ENCODE measurements at places on chromosomes 4 and X.

- DNase-seq: no peak
These were observed 74.6 kb downstream of the MXRA5 start for GRCh38 chrX:3271834-3272186.

DNA sequence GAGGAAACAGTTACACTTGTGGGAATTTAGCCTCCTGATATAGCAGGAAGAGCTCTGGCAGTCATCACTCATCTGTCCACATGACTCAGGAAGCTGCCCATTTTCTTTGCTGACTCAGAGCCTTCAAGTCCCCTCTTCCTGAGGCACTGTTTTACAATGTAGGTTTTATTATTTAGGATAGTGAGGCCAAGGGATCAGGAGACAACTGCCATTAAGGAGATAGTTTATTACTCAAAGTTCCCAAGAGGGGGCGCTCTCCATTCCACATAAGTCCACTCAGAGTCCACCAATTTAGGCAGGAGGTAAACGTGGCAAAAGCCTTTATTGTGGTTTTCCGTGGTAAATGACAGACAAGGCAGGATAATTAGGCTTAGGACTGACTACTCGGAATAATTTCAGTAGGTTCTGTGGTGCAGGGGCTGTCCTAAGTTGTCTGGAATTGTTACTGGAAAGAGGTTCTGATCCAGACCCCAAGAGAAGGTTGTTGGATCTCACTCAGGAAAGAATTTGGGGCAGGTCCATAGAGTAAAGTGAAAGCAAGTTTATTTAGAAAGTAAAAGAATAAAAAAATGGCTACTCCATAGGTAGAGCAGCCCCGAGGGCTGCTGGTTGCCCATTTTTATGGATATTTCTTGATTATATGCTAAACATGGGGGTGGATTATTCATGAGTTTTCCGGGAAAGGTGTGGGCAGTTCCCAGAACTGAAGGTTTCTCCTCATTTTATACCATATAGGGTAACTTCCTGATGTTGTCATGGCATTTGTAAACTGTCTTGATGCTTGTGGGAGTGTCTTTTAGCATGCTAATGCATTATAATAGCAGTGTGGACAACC is 96.0 kb upstream of the RAB40AL start:
- DNase-seq: no peak

DNA sequence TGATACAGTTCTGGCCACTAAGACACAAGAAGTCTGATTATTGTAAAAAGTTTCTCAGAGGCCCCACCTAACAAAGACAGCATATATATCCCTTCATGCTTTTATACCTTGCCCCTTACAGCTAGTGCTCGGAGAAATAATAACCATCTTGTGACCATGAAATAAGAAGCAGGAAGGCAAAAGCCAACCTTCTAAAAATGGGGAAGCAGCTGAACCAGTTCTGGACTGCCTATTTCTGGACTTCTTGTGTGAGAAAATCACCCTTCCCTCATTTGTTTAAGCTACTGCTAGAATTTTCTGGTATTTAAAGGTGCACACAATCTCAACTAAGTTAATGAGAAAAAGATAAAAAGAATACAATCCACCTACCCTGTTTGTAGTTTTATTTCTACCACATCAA is 87.5 kb downstream of the CNOT6L start:
- DNase-seq: no peak

GRCh38 chr4:3283483-3283882 is 9.3 kb upstream of the RGS12 start:
- DNase-seq: no peak

GRCh38 chrX:47618923-47619485 is 653 bp downstream of the SYN1 start:
- no peak for DNase-seq

DNA sequence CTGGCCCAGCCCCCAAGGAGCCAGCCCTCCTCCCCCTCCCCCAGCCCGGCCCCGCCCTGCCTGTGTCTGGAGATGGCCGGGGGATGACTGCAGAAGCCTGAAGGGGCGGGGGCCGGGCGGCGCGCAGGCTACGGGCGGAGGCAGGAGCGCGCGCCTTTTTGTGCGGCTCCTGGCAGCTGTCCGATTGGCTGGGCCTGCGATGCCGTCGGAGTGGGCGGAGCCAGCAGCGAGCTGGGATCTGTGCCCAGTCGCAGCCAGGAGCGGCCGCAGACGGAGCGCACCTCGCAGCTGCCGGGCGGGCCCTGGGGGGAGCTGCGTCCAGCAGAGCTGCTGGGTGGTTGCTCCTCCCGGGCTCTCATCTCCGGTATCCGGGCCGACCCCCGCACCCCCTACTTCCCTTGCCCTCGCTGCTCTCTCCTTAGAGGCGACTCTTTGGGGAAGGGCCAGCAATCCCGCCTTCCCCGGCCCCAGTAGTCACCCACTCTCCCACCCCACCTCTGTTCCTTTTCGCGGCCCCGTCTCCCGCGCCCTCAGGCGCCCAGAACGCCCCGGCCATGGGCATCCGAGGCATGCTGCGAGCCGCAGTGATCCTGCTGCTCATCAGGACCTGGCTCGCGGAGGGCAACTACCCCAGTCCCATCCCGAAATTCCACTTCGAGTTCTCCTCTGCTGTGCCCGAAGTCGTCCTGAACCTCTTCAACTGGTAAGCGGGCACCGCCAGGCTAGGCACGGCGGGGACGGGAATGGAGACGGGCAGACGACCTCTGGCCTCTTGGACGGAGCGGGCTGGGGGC is at the start of gene GABRQ:
Gene GABRQ (plus strand): TSS at position 247 of the 794 bp plus-strand sequence. CDS start 308 bp downstream, at position 555.
- no peak for DNase-seq

- DNase-seq: no peak
These were observed 78.0 kb downstream of the NAA11 start for GRCh38 chr4:79247695-79248394.

GRCh38 chrX:49756692-49757091 is 60.9 kb upstream of the PAGE1 start:
- DNase-seq: no peak

DNA sequence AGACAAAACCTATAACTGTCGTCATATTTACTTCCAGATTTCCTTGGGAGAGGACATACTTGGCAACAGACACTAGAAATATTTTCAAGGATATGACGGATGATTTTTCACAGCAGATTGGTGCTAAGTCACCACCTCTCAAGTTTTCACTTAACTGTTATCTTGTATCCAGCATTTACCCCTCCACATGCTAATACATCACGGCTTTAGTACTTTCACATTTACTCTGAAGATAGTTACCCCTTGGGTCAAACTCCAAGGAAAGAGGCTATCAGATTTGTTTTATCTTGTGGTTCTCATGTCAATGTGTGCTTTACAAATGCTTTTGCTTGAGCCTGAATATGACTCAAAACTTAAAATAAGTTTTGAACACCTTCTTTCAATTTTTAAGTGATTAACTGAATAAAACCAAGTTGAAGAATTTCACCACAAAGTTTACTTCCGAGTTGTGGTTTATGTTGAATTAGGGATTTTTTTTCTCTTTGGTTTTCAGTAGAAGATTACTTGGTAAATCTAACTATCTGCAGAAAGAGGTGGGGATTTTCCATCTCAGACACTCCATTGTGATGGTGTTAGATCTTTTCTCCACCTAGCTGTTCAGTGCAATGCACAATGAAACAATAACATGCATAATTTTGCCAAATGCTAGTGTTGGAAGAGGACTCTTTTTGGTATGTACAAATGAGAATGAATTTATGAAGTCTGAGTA is 75.4 kb upstream of the FAT1 start:
- no peak for DNase-seq

DNA sequence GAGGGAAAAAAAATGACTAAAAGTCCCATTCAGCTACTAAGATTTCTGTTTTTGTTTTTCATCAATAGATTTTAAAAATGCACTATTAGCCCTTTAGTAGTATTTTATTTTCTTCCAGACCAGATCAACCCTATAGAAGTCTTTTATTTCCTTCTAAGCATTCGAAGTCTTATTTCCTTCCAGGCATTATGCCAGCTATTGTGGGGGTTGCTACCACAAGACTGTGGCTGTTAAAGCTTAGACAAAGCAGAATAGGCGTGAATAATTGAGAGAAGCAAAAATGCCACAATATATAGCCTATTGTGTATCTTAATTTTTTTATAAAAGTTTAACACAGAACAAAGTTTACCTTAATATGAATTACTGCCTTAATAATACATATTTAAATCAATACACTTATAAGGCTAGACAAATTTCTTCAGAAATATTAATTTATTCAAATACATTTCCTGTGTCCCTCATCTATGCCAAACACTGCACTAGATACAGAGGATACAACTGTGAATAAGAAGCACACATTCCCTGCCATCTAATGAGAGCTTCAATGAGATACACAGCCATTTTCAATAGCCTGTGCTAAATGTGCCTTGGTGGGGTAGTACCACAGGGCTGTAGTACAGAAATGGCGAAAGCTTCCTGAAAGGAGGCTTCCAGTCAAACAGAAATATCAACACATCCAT is 33.1 kb downstream of the SLC10A7 start:
- DNase-seq: no peak

- no peak for DNase-seq
These were observed 65.4 kb downstream of the CEP44 start for GRCh38 chr4:174349156-174349555.

DNA sequence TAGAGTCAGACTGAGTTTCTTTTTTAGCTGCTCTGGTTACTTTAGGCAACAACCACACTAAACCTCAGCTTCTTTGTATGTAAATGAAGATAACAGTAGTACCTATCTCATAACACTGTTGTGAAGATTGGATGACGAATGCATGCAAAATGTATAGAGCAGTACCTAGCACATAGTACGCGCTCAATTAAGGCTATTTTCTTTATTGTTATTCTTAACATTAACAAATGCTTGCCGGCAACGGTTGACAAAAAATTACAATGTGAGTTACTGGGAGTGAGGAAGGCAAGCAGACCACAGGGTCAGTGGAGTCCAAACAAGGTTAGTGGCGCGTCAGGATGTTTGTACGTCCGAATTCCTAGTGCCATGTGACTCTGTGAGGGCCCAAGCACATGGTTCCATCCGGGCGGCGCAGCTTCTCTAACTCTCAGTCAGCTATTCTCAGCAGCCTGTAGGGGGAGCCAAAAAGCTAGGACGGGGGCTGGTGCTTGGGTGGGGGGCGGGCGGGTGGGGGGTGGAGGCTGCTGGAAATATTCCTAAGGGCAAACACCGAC is 821 bp upstream of the NALF2 start:
- no peak for DNase-seq

DNA sequence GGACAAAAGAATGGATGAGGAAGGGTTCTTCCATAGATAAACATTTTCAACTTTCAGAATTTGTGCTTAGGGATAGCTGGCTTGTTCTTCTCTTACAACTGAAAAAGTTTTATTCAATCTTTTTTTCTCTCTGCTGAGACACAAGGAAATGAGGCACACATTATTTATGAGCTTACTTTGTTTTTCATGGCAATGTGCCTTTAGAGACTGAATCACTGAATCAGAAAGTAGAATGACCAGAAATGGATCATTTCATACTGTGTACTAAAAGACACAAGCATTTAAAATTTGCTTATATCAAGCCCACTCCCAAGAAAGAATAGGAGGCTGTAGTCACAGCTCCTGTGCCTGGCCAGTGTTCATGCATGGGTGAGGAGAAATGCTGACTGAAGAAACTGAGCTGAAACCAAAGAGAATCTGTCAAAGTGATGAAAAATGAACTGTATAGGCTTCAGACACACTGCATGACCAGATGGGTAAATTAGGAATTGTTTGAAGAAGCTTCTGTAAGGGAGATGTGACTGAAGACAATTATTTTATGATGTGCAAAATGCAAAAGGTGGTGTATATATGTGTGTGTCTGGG is 413.8 kb downstream of the RAPGEF2 start:
- DNase-seq: no peak

DNA sequence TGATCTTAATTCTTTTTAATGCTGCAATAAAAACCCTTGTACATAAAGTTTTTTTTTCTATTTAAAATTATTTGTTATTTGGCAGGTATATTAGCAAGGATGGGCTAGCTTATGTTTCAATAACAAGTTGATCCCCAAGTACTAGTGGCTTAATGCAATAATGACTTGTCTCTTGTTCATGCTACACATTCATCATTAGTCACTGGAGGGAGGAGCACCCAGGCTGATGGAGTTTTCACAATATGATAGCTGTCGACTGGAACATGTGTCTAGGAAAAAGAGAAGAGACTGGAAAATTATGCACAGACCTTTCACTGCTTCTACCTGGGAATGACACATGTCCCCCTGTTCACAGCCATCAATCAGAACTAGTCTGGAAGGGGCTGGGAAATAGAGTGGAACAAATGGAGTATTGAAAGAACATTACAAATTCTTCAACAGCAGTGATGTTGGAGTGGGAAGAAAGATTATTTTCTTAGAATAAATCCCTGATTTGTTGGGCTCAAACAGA is 387.9 kb upstream of the RPS6KA3 start:
- no peak for DNase-seq

- no peak for DNase-seq
These were observed 18.0 kb upstream of the CYP2U1 start for GRCh38 chr4:107913283-107913899.

DNA sequence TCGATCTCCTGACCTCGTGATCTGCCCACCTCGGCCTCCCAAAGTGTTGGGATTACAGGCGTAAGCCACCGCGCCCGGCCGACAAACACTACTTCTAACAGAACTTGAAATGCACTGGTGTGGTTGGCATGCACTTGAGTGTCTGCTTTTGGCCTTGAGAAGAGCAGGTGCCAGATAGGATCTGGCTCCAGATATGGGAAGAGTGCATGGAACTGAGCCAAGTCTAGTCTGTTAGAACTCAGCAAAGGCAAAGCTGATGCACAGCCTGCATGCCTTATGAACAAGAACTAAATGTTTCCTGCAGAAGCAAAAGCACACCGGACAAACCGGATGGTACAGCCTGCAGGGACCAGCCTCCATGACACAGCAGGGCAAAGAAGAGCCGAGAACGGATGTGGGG is 35.1 kb upstream of the TBL1X start:
- DNase-seq: no peak

GRCh38 chrX:15242899-15243555 is 26.9 kb downstream of the ASB9 start:
- no peak for DNase-seq

DNA sequence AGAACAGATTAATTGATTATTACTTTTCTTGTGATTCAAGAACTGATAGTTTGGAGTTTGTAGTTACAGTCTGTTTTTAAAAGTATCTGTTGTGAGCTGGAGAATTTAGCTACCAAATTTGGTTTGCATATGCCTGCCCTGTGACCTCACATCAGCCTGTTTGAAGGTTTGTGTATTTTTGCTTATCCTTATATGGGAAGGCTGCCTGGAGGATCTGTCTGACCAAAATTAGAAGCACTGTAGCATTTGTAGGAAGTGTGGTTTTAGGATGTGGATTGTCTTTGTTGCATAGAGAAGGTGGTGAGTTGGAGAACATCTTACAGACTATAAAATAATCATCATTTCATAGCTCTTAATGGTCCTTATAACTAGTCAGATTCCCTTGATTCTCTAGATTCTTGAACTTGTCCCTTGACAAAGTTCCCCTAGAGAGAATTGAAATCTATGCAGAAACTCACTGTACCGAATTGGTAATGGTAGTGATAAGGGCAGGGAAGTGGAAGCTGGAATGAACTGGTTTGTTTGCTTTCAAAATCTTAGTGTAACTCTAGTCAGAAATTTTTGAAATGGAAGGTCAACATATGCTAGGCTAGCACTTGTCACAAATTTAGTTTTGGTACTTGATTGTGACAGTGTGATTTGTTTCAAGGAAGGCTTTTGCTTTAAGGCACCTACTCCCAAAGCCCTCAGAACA is 57.3 kb downstream of the SH3BGRL start:
- DNase-seq: no peak

- DNase-seq: no peak
These were observed 66.3 kb downstream of the C4orf46 start for GRCh38 chr4:158605393-158605792.

- DNase-seq: no peak
These were observed 47.1 kb upstream of the NPY2R start for GRCh38 chr4:155161357-155161756.
